ENCODE measurements at places on chromosomes 6 and 20. TPM values are rescaled to one million over a fixed set of nuclear protein-coding genes. Genes with fewer than 3 reads are reported as not detected.

The ECT2L gene
- total RNA-seq: not detected

The MEI4 gene
- total RNA-seq: not detected

The HLA-DQA1 gene
- total RNA-seq: 0.16 TPM

The WFDC6 gene
- not detected for total RNA-seq

The TPX2 gene
- 0.36 TPM for total RNA-seq

The DYNLT2 gene
- 1.4 TPM for total RNA-seq

The CRISP2 gene
- total RNA-seq: not detected

The RIPPLY2 gene
- total RNA-seq: not detected
